ENCODE measurements at places on chromosomes 6 and 20.

DNA sequence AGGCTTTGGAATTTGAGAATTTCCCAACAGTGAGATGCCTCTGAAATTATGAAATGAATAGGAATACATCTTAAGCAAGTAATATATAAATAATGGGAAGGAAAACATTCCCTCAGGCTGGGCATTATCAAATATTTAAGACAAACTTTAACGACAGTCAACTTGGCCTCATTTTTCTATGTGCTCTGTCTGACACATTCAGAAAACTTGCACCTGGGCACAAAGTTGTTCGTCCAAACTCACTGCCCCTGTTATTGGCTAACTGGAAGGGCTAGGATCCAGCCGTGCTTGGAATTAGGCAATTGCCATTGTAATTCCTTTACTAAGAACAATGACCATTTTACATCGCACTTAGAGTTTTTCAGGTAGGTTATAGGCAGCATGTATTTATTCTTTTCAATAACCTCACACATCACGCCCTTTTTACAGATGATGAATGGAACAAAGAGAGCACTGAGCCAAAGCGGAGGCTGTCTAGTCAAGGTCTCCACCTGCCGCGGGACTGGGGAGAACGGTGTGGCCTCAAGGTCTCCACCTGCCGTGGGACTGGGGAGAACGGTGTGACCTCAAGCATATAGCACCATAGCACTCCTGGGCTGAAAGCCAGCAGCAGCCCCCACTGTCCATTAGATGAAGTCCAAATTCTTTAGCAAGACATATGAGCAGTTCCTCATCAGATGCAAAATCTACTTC, 40.7 kb upstream of the FOXQ1 start:
- no peak for DNase-seq

- DNase-seq: no peak
Observed at GRCh38 chr6:1662534-1662933, 52.8 kb downstream of the FOXC1 start.

- no peak for DNase-seq
Observed at GRCh38 chr6:157909282-157909664, 72.4 kb upstream of the SYNJ2 start.

GRCh38 chr6:141097471-141097870, 1035.3 kb upstream of the GJE1 start:
- DNase-seq: no peak

GRCh38 chr6:100457311-100457990, 7.3 kb downstream of the SIM1 start:
- DNase-seq: no peak

DNA sequence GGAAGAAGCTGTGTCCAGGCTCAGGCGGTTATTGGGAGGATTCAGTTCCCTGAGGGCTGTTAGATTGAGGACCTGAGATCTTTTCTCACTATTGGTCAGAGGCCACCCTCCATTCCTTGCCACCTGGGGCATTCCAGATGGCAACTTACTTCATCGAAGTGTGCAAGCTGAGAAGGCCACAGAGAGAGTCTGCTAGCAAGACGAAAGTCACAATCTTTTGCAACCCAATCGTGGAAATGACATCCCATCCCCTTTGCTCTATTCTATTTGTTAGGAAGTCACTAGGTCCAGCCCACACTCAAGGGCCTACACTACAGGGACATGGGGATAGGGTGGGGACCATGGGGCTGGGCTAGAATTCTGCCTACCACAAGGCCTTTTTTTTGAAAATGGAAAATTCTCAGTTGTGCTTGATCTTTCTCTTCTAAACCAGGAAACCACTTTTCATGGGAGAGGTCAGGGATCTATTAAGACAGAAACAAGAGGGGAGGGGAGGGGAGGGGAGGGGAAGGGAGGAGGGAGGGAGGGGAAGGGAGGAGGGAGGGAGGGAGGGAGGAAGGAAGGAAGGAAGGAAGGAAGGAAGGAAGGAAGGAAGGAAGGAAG, 217.2 kb downstream of the BCAS1 start:
- DNase-seq: no peak
